SIG-M5 (cell line): ENCODE measurements at places on chromosomes 6 and 20.

GRCh38 chr6:14705841-14706377, 540.0 kb upstream of the JARID2 start:
- no peak for DNase-seq

- DNase-seq, result no peak
Measured at GRCh38 chr20:6921717-6922386, 154.4 kb downstream of the BMP2 start.

- no peak for DNase-seq
Measured at GRCh38 chr6:37763413-37763812, 56.1 kb upstream of the ZFAND3 start.

- no peak for DNase-seq
Measured at GRCh38 chr20:15702161-15702560, 871.1 kb downstream of the KIF16B start.

DNA sequence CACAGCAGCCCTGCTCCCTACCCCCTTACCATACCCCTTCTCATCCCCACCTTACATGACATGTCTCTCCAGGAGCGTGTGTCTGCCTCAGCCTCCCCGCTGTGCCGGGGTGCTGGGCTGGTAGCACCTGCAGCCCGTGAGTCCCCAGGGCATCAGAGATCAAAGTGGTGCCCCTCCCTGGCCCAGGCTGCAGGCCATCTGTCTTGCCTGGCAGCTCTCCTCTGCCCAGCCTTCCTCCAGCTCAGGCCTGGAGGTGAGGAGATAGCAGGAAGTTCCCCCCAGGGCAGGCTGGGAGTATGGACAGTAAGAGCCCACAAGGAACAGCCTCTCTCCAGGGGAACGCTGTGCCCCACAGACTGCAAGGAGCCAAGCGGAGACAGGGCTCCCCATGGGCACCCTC, 35.3 kb downstream of the GRM4 start:
- no peak for DNase-seq
